ENCODE measurements at places on chromosomes 2 and 18.

- no peak for DNase-seq
Measured at GRCh38 chr2:195022508-195022830, 634.6 kb upstream of the SLC39A10 start.

GRCh38 chr2:26114151-26114550 lies 58.7 kb upstream of the GAREM2 start:
- no peak for DNase-seq

GRCh38 chr2:236769981-236770671 lies 200.5 kb downstream of the ACKR3 start:
- DNase-seq: no peak

- no peak for DNase-seq
Measured at GRCh38 chr2:151506170-151506569, 96.5 kb downstream of the RIF1 start.

GRCh38 chr2:208782097-208782496 lies 375.5 kb downstream of the PTH2R start:
- no peak for DNase-seq

GRCh38 chr2:187117483-187117882 lies 268.5 kb upstream of the ZSWIM2 start:
- no peak for DNase-seq

- peak; percentile 95 for DNase-seq
Measured at GRCh38 chr18:62332964-62333695, 8.0 kb downstream of the TNFRSF11A start.

- no peak for DNase-seq
Measured at GRCh38 chr2:239471011-239471792, 70.4 kb upstream of the HDAC4 start.

DNA sequence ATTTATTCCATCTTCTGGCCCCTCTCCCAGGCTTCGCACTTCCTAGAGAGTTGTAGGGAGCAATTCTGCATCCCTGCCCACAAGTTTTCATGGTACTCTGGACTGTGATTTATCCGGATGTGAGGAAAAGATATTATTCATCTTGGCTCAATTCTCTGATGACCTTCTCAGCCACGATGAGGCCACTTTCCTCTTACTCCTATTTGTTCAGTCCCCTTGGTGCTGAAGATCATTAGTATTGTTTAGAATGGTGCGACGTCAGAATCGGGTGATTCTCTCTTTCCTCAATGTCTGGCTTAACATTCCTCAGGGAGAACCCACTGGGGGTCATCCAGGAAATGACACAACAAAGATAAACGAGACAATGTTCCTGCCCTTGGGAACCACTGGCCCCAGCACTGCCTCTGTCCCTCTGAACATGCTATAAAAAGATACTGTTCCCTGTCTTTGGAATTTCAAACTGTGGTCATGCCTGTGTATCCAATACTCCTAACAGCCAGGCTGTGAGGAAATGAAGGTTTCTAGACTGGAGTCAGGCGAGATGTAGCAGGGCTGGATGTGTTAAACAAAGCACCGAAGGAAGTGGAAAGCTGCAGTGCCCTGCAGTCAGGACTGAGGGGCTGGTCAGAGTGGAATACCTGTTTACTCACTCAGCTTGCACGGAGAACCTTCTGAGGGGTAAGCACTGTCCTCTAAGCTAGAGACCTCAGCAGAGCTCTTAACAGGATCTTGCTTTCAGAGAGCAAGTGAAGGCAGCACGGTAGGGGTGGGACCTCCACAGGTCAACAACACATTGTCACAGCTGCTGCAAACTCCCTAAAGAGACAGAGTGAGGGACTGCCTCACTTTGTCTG lies 12.9 kb upstream of the GLI2 start:
- DNase-seq: no peak

GRCh38 chr18:59907660-59908059 lies 7.9 kb downstream of the PMAIP1 start:
- DNase-seq: no peak

- DNase-seq: no peak
Measured at GRCh38 chr2:143909577-143910353, 610.2 kb downstream of the ZEB2 start.

- no peak for DNase-seq
Measured at GRCh38 chr2:217477583-217477982, 525.2 kb downstream of the TNS1 start.

DNA sequence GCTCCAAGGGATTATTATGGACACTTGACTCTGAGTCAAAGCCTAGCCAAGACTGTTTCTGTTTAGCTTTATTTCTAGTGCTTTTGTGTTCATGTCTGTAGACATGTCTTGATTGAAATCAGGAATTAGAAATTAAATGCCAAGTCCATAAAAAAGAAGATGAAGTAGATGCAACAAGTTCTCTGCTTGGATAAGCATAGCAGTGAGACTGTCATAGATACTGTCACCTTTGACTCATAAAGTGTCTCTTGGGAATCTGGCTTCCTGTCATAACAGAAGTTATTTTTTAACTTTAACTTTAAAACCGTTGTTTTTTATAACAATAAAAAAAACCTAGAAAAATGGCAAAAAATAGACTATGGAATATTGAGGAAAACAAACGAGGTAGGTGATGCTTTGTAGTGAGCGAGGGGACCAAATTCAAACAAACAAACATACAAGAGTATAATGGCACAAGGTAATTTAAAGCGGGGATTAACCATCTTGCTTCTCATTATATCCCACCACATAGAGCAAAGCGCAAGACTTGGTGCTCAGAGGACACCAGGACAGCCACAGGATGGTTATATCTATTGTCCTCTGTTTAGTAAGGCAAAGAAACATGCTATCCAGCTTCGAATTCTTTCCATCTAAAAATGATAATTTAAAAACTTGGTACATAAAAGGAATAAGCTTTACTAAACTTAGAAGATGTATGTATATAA lies 64.6 kb downstream of the CD226 start:
- no peak for DNase-seq

- DNase-seq: peak; percentile 88
Measured at GRCh38 chr2:75007819-75008218, 49.4 kb downstream of the POLE4 start.

GRCh38 chr2:239905306-239905705 lies 119.8 kb downstream of the NDUFA10 start:
- DNase-seq: no peak

DNA sequence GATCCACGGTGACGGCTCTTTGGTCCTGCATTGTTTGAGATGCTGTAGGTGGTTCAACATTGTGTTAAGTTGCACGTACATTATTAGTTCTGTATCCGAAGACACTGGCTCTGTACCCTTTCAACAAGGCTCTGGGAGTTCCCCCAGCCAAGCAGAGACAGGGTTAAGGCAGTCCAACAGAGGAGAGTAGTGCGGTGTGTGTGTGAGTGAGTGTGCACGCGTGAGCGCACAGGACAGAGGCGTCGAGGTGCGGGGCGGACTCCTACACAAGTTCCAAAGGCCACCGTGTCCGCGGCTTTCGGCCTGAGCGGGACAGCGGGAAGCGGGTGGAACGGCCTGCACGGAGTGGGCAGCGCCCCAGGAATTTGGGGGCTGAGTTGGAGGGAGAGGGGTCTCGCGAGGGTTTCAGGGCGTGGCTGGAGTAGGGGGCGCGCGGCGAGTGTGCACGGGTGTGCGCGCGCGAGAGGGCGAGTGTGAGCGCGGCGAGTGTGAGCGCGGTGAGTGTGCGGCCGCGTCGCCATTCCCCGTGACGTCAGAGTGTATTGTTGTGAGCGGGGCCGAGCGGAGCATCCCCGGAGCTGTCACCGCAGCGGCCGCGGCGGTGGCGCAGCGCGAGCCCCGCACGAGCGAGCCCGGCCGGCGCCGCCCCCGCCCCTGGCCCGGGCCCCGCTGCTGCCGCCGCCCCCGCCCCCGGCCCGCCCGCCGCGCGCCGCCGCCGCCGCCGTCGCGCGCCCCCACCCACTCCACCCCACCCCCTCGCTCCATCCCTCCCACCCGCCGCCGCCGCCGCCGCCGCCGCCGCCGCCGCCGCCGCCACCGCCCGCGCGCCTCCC lies at the start of gene ASXL3:
ASXL3 (plus strand) TSS at position 535 of the 833 bp plus-strand sequence. CDS start 413 bp downstream, outside the sequence.
- DNase-seq: no peak

GRCh38 chr18:56309104-56309503 lies 329.3 kb downstream of the TXNL1 start:
- no peak for DNase-seq

DNA sequence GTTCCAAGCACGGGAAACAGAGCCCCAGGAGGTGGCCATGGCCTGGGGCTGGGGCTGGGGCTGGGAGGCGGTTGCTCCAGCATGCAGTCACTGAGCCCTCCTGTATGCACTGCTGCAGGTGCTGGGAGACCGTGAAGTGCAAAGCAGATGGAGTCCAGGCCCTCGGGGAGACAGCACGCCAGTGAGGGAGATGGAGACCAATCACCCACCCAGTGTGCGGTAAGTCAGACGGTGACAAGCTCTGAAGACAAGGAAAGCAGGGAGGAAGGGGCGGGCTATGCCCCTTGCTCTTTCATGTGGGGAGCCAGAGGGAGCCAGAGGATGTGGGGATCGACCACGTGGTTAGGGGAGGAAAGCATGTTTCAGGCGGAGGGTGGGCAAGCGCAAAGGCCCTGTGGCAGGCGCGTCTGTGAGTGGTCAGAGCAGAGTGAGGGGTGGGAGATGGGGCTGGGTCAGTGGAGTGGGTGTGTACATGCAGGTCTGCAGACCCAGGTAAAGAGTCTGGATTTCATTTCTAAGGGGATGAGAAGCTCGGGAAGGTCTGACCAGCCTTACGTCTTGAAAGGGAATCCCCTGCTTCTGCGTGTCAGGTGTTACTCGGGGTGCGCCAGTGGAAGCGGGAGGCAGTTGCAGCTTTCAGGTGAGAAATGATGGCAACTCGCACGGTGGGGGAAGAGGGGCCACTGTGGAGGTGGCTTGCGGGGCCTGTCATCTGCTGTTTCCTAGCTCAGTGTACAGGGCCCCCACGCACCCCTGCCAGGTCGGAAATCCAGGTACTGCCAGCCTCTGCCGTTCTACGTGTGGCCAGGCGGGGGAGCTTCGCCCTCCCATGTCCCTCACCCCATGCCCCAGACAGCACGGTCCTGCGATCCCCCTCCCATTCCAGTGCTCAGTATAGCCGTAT lies 19.4 kb downstream of the RRM2 start:
- DNase-seq: no peak

- no peak for DNase-seq
Measured at GRCh38 chr2:214904176-214904575, 94.7 kb upstream of the BARD1 start.

- no peak for DNase-seq
Measured at GRCh38 chr2:240806006-240806405, 14.0 kb downstream of the KIF1A start.

DNA sequence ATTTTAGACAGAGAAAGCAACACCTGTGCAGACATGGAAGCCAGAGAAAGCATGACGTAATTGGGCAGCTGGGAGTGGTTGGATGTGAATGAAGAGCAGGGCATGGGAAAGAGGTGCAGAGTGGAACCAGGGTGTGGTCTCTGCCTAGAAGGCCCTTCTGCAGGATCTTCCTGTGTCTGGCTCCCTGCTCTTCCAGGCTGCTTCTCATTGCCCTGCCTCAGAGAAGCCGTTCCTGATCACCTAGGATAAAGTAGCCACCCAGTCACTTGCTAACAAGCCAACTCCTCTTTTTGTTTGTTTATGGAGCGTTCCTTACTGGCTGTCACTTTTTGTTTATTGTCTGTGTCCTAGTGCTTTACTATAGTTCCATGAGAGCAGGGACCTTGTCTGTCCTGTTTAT lies 28.5 kb downstream of the GALNT1 start:
- DNase-seq: no peak

GRCh38 chr2:11537951-11538350 lies 4.1 kb downstream of the GREB1 start:
- DNase-seq: no peak

- DNase-seq: no peak
Measured at GRCh38 chr18:6668836-6669235, 60.7 kb upstream of the ARHGAP28 start.

DNA sequence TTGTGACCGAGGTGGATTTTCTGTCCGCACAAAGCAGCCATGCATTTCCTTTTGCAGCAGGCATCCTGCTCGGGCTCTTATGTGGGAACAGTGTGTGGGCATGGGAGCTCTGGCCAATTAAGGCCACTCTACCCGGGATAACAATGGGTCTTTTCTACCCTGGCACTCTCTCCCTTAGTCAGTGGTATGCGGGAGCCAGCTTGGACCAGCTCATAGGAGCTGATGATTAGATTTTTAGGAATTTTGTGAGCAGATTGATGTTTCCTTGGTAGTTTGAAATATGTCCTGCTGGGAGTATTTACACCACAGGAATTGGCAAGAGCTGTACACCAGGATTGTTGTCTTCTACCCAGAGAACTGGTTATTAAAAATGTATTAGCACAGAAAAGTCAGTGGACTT lies 89.3 kb downstream of the SPP2 start:
- no peak for DNase-seq

GRCh38 chr2:38497670-38498037 lies 105.1 kb downstream of the HNRNPLL start:
- DNase-seq: no peak

- DNase-seq: no peak
Measured at GRCh38 chr2:74763962-74764428, 69.9 kb upstream of the HK2 start.

- no peak for DNase-seq
Measured at GRCh38 chr2:212730994-212731393, 192.4 kb upstream of the ERBB4 start.

GRCh38 chr2:18998491-18998890 lies 359.9 kb downstream of the OSR1 start:
- no peak for DNase-seq

DNA sequence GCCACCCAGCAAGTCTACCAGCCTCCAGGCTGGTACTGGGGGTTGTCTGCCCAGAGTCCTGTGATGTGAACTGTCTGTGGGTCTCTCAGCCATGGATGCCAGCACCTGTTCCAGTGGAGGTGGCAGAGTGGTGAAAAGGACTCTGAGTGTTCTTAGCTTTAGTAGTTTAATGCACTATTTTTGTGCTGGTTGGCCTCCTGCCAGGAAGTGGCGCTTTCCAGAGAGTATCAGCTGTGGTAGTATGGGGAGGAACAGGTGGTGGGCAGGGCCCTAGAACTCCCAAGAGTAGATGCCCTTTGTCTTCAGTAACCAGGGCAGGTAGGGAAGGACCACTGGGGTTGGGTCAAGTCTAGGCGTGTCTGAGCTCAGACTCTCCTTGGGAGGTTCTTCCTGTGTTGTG lies 356.7 kb downstream of the STK39 start:
- no peak for DNase-seq

DNA sequence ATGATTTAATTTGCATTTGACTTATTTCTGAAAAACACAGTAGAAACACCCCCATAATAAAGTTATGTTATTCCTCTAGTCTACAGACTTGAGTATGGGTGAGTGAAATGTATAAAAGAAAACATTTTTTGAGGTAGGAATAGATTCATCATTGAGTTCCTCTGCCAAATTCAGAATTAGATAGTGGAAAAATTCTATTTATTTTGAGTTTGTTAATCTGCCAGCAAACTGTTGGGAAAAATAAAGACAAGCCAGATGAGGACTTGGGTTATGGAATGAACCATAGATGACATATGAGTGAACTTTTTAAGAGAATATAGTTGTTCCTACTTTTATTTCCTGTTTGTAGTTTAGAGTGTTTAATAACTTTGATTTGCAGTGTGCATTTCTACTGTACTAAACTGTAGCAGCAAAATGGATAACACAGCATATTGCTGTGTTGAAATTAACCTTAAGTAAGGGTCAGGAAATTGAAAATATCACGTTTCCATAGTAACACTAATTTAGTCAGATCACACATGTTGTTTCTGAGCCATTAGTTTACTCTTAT lies 35.6 kb upstream of the PNPT1 start:
- no peak for DNase-seq

GRCh38 chr2:853203-853870 lies 97.3 kb upstream of the SNTG2 start:
- DNase-seq: no peak
